Stimulated activated CD8-positive, alpha-beta memory T cell treated with anti-CD3 and anti-CD28 coated beads, Interleukin-12 subunit alpha, Interleukin-12 subunit beta, amount 100 ng/mL, for 1 hour (primary cell): ENCODE measurements at places on chromosomes 11 and 22.

GRCh38 chr22:32858121-32858703 is 56.7 kb downstream of the TIMP3 start:
- DNase-seq, result no peak

DNA sequence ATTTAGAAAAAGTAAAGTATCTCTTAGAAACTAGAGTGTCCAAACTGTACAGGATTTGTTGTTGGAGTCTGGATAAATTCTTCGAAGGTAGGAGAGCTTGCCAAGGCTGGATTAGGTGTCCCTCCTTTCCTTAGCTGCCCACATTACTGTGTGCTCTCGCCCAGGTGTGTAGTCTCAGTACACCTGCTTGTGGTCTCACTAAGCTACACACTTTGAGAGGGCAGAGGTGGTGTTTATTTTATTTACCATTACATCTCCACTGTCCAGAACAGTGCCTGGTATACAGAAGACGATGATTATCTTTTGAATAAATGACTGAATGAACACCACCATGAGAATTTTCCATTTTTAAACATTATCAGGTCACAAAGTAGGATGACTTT is 36.5 kb downstream of the VSIG10L2 start:
- DNase-seq, result no peak

DNA sequence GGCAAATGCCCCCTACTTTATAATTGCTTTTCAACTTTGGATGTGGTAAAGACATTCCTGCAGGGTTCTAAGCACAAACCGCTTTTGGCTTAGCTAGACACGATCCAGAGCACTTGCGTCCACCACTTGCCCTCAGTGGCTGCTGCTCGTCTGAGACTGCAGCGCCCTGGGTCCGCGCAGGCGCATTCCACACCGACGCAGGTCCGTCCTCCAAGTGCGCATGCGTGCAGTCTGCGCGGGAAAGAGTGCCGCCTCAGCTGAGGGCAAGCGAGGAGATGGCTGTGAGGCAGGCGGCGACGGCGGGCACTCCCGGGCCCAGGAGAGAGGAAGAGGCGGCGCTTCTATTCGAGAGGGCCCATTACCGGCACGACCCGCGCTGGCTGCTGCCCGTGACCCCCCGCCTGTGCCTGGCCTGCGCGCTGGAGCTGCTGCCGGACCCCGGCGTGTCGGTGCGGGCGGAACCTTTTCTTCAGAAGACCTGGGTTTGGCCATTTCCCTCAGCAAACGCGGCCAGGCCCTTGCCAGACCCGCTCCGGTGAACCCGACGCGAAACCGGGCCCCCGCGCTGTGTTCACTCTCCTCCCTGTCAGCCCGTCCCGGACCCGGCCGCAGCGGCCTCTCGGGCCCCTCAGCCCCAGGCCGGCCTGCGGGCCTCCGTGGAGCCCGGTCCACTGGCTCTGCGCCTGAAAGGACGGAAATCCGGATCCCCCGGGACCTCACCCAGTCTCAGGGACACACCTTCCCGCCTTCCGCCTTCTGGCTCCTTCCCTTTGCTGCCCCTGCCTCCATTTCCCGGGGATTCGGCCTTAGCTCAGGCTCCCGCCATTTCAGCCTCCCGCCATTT is at the start of gene MEI1:
Gene MEI1 (plus strand): TSS at position 240 of the 844 bp plus-strand sequence. CDS start 36 bp downstream, at position 276.
- DNase-seq, result peak; percentile 79

DNA sequence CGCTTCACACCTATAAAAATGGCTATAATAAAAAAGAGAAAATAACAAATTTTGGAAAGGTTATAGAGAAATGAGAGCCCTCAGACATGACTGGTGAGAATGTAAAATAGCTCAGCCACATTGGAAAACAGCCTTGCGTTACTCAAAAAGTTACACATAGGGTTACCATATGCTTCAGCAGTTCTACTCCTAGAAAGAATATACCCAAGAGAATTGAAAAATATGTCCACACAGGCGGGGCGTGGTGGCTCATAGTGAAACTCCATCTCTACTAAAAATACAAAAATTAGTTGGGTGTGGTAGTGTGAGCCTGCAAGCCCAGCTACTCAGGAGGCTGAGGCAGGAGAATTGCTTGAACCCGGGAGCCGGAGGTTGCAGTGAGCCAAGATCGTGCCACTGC is 7.6 kb upstream of the JHY start:
- no peak for DNase-seq

DNA sequence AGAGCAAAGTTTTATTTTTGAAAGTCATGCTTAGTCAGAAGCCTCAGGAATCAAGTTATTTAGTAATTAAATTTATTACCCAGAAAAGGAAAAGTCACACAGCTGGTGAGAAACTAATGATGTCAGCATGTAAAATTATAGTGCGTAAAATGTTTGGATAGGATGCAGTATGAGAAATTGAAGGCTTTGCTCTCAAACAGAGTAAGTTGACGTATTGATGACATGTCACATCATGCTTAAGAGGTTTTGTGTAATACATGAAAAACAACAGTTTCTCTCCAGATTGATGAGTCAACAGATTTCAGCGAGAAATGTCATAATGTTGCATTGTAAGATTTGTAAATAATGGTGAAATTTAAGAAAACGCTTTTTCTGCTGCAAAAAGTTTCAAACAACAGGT is 769.8 kb downstream of the METTL15 start:
- no peak for DNase-seq

GRCh38 chr11:67027483-67027930 is 4.6 kb downstream of the SYT12 start:
- no peak for DNase-seq

- no peak for DNase-seq
Observed at GRCh38 chr11:60594998-60595642, 79.9 kb downstream of the MS4A13 start.

DNA sequence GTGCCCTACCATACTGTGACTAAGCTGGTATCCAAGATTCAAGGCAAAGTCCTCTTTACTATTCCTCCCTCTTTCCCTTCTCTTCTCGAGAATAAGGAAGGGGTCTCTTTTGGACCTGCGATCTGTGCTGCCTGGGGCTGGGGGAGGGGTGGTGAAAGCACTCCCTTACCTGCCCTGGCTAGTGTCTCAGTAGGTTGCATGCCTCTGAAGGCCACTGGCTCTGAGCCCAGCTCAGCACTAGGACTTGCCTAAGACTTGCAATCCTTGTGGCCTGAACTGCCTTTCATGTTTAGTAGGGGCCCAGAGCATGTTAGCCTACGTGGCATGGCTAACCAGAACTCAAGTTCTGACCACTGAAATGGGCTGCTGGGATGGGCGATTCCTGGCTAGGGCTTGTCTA is 13.0 kb upstream of the REXO2 start:
- DNase-seq, result no peak

- no peak for DNase-seq
Observed at GRCh38 chr22:30823015-30823370, 128.3 kb downstream of the OSBP2 start.

GRCh38 chr11:133834682-133835592 is 10.4 kb downstream of the SPATA19 start:
- no peak for DNase-seq

- no peak for DNase-seq
Observed at GRCh38 chr22:21866833-21867527, 465 bp downstream of the MAPK1 start.

- no peak for DNase-seq
Observed at GRCh38 chr22:44424867-44425693, 73.0 kb downstream of the RTL6 start.

DNA sequence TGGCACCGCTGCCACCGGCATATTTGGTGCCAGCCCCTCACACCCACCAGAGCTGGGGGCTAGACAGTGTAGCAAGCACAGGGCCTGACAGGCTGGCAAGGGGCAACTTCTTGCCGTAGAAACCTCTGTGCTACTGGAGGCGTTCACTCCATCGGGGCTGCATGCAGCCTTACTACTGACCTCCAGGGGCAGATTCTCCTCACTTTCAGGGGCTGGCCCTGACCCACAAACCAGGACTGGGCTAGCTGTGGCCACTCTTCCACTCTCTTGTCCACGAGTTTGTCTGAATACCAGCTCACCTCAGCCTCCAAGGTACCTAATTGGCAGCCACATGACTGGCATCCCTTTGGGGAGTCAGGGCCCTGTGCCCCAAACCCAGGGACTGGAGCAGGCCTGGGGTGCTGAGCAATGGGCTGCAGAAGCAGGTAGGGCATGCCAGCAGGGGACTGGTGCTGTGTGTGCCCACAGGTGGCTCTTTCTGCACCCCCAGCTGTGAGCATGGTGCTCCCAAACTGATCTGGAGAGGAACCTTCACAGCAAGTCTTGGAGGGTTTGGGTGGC is 2.1 kb upstream of the LMO1 start:
- no peak for DNase-seq

GRCh38 chr11:8354622-8355415 is 91.1 kb upstream of the LMO1 start:
- DNase-seq, result no peak

DNA sequence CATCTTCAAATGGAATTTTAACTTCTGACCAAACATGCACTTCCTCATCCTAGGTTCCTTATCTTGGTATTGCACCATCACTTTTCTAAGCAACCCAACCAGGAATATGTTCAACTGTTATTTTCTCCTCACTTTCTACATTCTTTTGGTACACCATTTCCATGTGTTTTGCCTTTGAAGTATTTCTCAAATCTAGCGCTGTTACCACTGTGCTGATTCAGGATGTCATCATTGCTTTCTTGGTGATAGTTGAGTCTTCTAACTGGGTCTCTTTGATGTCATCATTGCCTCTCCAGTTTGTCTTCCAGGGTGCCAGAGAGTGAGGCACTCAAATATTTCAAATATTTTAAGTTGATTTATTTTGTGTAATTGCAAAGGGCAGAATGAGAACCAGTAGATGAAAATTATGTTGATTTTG is 47.5 kb downstream of the HORMAD2 start:
- DNase-seq, result no peak

GRCh38 chr11:100584201-100584985 is 102.7 kb upstream of the ARHGAP42 start:
- DNase-seq, result no peak
